ENCODE measurements at places on chromosomes 7 and 10. TPM values are rescaled to one million over a fixed set of nuclear protein-coding genes. Genes with fewer than 3 reads are reported as not detected.

The COL28A1 gene
- total RNA-seq, result 12.5 TPM

- no peaks in the 10 kb centered on the region for H3K4me1 ChIP-seq
- H3K27me3 ChIP-seq, result no peaks in the 10 kb centered on the region
- H3K27ac ChIP-seq, result no peak overlapping the region
- no peak for ATAC-seq
- no peaks in the 10 kb centered on the region for H3K36me3 ChIP-seq
- H3K4me3 ChIP-seq, result no peak overlapping the region
These were observed 82.1 kb upstream of the PRPS1L1 start for GRCh38 chr7:18109762-18110161.

- H3K27me3 ChIP-seq, result no peaks in the 10 kb centered on the region
- H3K36me3 ChIP-seq, result no peaks in the 10 kb centered on the region
- peak overlapping the region; percentile 50 for H3K27ac ChIP-seq
- no peak overlapping the region for H3K4me3 ChIP-seq
These were observed 89.9 kb upstream of the BTBD16 start for GRCh38 chr10:122181041-122181732.

The CRHR2 gene
- total RNA-seq, result 0.15 TPM

- no peak overlapping the region for H3K4me3 ChIP-seq
- H3K27me3 ChIP-seq, result no peaks in the 10 kb centered on the region
- H3K36me3 ChIP-seq, result peaks cover 7% of the 10 kb centered on the region
- no peak overlapping the region for H3K27ac ChIP-seq
- no peaks in the 10 kb centered on the region for H3K4me1 ChIP-seq
- ATAC-seq, result no peak
These were observed 65.8 kb downstream of the PIP4K2A start for GRCh38 chr10:22648547-22648961.

DNA sequence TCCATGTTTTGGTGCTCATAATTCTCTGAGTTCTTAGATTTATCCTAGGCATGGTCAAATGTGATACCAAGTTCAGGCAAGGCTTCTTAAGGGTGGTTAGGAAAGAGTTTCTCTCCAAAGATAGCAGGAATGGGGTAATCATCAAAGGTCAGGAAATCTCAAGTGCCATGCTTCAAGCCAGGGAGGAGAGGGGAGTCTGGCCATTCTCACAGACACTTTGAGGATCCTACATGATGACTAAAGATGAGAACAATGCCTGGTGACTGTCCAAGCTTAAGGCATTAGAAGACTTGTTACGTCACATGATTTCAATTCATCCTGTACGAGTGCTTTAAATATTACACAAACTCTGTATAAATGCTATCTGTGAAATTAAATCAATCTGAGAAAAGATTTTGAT lies 59.4 kb downstream of the POM121L12 start:
- ATAC-seq, result no peak
- H3K27ac ChIP-seq, result no peak overlapping the region
- H3K4me3 ChIP-seq, result no peak overlapping the region
- H3K36me3 ChIP-seq, result no peaks in the 10 kb centered on the region
- H3K4me1 ChIP-seq, result no peaks in the 10 kb centered on the region

The INMT gene
- 121 TPM for total RNA-seq

DNA sequence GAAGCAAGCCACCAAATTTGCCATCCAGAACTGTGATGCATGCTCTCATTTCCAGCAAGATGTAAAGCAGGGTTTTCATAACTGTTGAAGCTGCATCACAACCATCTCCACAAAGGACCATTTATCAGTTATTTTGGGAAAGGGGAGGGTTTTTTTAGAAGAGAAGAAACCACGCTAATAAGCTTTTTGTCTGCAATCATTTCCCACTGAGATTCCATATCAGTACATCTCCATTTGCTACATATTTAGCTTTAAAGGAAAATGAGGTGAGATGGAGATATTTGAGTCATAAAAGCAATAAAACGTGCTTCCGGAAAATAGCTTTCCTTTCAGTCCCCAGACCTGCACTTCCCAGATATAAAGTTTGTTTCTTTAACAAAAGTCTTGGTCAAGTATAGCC lies 258.2 kb downstream of the FRMD4A start:
- ATAC-seq, result no peak
- H3K27me3 ChIP-seq, result no peaks in the 10 kb centered on the region
- no peak overlapping the region for H3K27ac ChIP-seq
- peaks cover 14% of the 10 kb centered on the region for H3K4me1 ChIP-seq
- no peak overlapping the region for H3K4me3 ChIP-seq

GRCh38 chr7:126940723-126941307 lies 311.9 kb downstream of the GRM8 start:
- no peak overlapping the region for H3K27ac ChIP-seq
- no peak for ATAC-seq
- no peaks in the 10 kb centered on the region for H3K36me3 ChIP-seq

- H3K4me3 ChIP-seq, result no peak overlapping the region
- no peaks in the 10 kb centered on the region for H3K4me1 ChIP-seq
- no peak for ATAC-seq
- H3K27ac ChIP-seq, result no peak overlapping the region
These were observed 594.9 kb downstream of the REEP3 start for GRCh38 chr10:64115908-64116643.

DNA sequence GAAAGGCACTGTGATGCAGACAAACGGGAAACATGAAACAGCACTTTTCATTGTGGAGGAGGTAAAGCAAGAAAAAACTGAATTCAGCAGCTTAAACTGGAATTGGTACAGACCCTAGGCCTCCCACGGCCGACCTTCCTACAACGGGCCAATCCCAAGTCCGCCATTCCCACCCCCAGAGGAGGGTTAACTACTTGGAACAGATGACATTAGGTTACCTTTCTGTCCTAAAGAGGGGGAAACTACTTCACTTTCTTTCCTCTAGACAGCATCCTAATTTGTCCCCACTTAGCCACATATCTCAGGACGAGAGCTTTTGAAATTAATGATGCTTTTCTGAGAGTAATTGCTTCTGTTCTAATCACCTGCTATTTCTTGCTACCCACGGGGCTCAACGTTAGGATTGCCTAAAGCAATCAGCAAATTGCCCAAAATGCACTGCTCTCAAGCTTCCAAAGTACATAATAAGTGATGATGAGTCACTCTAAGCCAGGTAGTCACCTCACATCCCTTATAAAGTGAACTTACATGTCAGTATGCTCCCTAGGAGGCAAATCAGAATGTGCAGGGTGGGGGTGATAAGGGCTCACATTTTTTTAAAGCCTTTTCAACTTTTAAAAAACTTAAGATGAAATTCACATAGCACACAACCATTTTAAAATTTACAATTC lies 36.7 kb downstream of the LSM5 start:
- ATAC-seq, result no peak
- no peaks in the 10 kb centered on the region for H3K4me1 ChIP-seq
- H3K27me3 ChIP-seq, result no peaks in the 10 kb centered on the region
- no peaks in the 10 kb centered on the region for H3K36me3 ChIP-seq
- H3K4me3 ChIP-seq, result no peak overlapping the region

The ASZ1 gene
- total RNA-seq, result not detected

DNA sequence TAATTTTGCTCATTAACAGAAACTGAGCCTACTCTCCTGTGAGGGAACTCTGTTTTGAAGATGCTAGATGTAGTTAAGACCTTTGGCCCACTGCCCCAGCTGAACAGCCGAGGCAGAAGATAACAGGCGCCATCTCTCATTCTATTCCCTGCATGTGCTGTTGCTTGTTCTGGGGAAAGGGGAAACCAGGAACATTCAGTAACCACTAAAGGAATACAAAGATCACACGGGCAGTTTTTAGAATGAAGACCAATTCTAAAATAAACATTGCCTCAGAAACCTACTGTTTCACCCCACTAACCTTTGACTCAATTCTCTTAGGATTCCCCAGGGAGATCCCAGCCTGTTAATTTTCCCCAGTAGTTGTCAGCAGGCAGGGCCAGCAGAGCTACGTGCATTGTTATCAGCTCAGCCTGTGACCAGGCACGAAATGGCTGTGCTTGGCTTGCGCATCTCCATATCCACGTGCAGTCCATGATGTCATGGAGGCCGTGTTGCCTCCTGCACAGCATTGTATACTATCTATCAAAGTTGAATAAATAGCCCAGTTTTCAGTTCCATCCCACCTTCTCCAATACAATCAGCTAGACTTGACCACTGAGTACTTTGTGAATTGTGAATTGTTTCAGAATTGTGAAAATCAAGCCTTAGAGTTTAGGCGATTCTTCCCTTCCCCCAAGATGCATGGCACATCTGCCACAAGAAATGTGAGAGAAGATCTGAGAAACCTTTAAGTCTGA lies 36.0 kb downstream of the ANK3 start:
- H3K4me3 ChIP-seq, result no peak overlapping the region
- no peak for ATAC-seq
- H3K36me3 ChIP-seq, result no peaks in the 10 kb centered on the region
- peaks cover 15% of the 10 kb centered on the region for H3K4me1 ChIP-seq
- H3K27ac ChIP-seq, result no peak overlapping the region

DNA sequence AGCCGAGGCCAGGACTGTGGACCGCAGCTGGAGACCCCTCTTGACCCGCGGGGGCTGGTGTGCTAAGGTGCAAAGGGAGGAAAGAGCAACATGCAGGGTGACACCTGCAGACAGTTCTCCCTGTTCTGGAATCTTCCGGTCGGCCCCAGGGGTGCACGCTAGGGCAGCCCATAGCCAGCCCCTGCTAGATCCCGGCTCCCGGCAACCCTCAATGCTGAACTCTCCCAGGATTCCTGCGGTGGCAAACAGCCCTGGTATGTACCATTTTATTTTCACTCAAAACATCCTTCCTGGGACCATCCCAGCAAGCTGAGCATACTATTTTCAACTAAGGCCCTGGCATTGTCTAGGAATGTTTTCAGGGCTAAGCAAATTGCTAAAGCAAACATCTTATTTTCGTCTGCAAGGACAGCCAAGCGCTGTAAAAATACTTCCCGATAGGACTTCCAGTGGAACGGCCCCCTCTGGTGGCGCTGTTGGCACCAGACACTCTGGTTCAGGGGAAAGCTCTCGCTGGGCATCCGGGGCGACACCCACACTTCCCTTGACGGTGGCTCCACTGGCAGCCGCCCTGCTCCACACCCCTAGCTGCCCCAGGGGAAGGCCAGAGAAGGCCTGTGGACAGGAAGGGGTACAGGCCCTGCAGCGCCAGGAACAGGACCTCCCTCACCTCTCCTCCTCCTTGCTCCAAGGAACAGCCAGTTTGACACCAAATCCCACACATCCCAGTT lies 99.4 kb downstream of the CTBP2 start:
- H3K27ac ChIP-seq, result peak overlapping the region; percentile 87
- peak overlapping the region; percentile 25 for H3K4me3 ChIP-seq
- ATAC-seq, result peak; percentile 68
- H3K27me3 ChIP-seq, result no peaks in the 10 kb centered on the region

GRCh38 chr7:19415123-19415522 lies 269.9 kb upstream of the FERD3L start:
- H3K36me3 ChIP-seq, result no peaks in the 10 kb centered on the region
- ATAC-seq, result no peak
- no peaks in the 10 kb centered on the region for H3K27me3 ChIP-seq
- no peak overlapping the region for H3K27ac ChIP-seq
- H3K4me1 ChIP-seq, result no peaks in the 10 kb centered on the region

DNA sequence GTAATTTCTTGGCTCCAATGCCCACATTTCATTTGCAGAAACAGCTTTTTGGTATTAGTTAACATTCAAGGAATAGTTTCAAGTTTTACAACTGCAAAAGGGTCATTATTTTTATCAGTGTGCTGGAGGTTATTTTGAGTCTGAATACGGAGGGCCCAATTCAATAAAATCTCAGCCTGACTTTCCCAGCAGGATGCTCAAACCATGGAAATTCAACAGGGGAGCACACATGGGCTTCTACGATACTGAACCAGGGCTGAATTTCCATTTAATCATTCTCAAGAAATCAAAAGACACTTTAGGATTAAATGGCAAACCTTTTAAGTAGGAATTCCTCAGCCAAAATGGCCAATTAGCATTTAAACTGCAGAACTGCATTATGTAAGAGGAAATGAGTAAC lies 700.9 kb upstream of the ANKRD30A start:
- H3K36me3 ChIP-seq, result no peaks in the 10 kb centered on the region
- H3K4me3 ChIP-seq, result no peak overlapping the region
- no peaks in the 10 kb centered on the region for H3K27me3 ChIP-seq
- no peaks in the 10 kb centered on the region for H3K4me1 ChIP-seq
- ATAC-seq, result no peak
- H3K27ac ChIP-seq, result no peak overlapping the region

GRCh38 chr7:132666071-132666773 lies 90.0 kb upstream of the PLXNA4 start:
- no peak overlapping the region for H3K27ac ChIP-seq
- H3K27me3 ChIP-seq, result no peaks in the 10 kb centered on the region
- H3K4me1 ChIP-seq, result no peaks in the 10 kb centered on the region
- no peaks in the 10 kb centered on the region for H3K36me3 ChIP-seq

DNA sequence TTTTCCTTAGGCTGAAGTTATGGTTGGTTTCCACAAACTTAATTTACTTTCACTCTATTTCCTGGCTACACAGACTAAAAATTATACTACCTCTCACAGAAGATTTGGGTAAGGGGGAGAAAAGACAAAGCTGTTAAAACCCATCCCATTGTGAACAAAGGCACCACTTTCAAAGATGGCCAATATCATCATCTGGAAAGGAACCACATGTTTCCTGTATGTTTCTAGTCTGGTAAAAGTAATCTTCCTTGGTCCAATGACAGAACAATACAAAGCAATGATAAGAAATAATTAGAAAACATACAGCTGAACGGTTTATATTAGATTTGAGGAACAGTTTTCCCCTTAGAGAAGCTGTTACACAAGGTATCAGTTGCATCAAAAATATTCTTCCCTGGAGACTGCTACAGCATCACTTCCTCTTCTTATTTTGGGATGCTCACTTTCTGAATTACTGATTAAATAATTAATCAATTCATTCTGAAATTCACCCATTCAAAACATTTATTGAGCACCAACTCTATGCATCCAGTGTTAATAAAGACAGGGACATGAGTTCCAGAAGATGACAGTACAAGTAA lies 8.5 kb upstream of the SFR1 start:
- no peaks in the 10 kb centered on the region for H3K27me3 ChIP-seq
- H3K36me3 ChIP-seq, result no peaks in the 10 kb centered on the region

GRCh38 chr7:95517870-95518269 lies 32.1 kb downstream of the ASB4 start:
- H3K27ac ChIP-seq, result no peak overlapping the region
- no peak for ATAC-seq
- no peak overlapping the region for H3K4me3 ChIP-seq
- H3K27me3 ChIP-seq, result peaks cover 4% of the 10 kb centered on the region

GRCh38 chr7:101097561-101097960 lies 12.3 kb downstream of the TRIM56 start:
- no peak overlapping the region for H3K27ac ChIP-seq
- no peaks in the 10 kb centered on the region for H3K27me3 ChIP-seq
- no peaks in the 10 kb centered on the region for H3K4me1 ChIP-seq

- H3K4me3 ChIP-seq, result no peak overlapping the region
- H3K36me3 ChIP-seq, result no peaks in the 10 kb centered on the region
- H3K27me3 ChIP-seq, result no peaks in the 10 kb centered on the region
- H3K27ac ChIP-seq, result no peak overlapping the region
- no peaks in the 10 kb centered on the region for H3K4me1 ChIP-seq
These were observed 115.1 kb upstream of the RET start for GRCh38 chr10:42961796-42962109.

DNA sequence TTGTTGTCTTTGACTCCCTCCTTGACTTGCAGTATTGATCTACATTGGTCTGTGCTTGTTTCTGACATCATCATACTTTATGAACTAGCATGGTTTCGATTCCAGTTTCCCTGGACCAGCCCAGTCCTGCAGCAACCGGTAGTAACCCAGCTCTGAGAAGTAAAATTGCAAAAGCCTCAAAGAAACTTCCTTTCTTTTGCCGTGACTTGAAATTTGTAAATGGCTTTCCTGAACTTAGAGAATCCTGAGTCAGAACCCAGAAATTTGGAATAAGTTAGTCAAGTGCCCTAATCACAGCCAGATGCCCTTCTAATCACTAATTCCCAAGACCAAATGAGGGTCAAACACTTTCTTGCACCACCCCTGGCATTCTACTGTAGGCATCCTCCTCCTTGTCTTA lies 15.0 kb downstream of the TAS2R60 start:
- no peaks in the 10 kb centered on the region for H3K27me3 ChIP-seq
- H3K4me1 ChIP-seq, result no peaks in the 10 kb centered on the region
- no peaks in the 10 kb centered on the region for H3K36me3 ChIP-seq
- no peak overlapping the region for H3K4me3 ChIP-seq

Data from gastroesophageal sphincter (tissue), 4 donors.